Fibroblast of the conjunctiva (primary cell): ENCODE measurements at places on chromosomes 2 and 18.

GRCh38 chr2:20514596-20515269 lies 67.9 kb downstream of the RHOB start:
- peak; percentile 71 for DNase-seq

- no peak for DNase-seq
Measured at GRCh38 chr2:169108099-169108884, 38.9 kb downstream of the DHRS9 start.

DNA sequence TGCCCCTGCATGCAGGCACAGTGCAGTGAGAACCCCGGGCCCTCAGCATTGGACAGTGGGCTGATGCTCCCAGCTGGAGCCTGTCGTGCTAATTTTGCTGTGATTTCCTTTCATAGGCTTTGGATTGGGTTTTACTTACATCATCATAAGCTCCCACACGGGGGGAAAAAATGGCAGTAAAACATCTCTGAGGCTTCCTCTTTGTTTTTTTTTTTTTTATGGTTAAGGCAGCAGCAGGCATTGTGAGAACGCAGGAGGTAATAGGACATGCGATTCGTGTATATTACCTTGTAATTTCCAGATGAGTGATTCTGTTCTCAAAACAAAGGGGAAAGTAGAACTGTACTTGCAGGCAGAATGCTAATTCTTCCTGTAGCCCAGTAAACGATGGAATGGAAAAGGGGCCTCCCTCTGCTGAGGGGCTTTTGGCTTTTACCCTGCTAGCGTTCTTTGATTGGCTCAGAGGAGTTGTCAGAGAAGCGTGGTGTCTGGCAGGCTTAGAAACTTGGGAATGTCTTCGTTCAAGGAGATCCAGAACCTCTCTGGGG lies 89.7 kb downstream of the NPAS2 start:
- no peak for DNase-seq

DNA sequence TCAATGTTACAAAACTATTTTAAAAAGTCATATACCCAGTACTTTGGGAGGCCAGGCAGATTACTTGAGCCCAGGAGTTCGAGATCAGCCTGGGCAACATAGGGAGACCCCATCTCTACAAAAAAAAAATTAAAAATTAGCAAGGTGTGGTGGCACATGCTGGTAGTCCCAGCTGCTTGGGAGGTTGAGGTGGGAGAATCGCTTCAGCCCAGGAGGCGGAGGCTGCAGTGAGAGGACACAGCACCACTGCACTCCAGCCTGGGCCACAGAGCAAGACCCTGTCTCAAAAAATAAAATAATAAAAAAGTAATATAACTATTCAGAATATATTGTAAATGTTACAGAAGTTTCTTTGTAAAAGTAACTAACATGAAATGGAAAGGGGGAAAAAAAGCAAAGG lies 1.9 kb downstream of the PASK start:
- DNase-seq: no peak

- DNase-seq: no peak
Measured at GRCh38 chr2:54575379-54575888, 119.3 kb downstream of the SPTBN1 start.

- DNase-seq: peak; percentile 8
Measured at GRCh38 chr2:218860950-218861381, 1.4 kb downstream of the WNT6 start.

- no peak for DNase-seq
Measured at GRCh38 chr18:61955644-61956043, 62.8 kb upstream of the RNF152 start.

DNA sequence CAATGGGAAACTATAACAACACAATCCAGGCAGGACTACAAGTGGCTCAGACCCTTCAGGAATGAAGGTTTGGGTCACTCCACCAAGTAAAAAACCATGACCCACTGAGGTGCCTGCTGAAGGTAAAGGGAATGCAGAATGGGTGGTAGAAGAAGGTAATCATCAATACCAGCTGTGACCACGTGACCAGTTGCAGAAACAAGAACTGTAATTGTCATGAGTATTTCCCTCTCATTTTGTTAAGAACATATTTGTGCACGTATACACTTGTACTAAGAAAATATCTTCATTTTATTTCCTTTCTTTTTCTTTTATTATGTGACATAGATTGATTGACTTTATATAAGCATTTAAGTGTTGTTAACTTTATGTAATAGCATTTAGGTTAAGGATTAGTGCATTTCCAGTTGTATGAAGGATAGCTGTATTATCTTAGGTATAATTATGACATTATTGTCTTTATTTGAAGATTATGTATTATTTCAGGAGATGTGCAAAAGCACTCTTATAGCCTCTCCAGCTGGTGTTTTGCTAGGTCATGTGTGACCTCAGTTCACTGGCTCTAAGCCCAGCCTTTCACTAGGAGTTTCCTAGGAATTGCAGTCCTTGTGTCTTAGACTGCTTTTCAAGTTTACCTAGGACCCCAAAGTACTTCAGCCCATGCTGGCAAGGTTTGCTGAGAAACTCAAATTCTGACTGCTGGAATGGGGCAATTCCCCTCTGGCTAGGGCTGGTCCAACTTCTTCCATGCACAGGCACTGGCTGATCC lies 125.7 kb upstream of the DPP10 start:
- no peak for DNase-seq

DNA sequence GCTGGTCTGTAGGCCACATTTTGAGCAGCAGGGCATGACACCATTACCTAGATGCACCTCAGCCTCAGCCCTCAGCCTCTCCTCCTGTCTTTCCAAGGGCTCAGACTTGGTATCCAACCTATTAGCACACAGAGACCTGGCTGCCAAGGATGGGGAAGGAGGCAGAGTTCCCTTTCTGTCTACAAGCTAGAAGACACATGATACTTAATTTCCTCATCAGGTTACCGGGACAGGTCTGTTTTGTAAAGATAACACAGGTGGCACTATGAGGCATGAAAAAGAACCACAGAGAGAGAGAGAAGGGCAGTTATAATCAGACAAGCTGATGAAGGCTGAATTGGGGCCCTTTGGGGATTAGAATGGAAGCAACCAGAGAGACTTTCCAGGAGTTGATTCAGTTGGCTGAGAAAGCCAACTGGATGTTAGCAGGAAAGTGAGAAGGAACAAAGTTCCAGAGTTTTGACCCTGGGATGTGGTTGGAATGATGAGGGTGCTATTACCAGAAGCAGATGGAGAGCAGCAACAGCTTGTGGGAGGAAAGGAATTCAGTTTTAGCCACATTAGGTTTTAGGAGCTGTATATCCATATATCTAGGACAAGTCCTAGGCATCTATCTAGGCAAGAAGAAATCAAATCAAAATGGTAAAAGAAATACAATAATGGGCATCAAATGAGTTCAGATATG lies 46.0 kb upstream of the RMND5A start:
- DNase-seq: no peak

GRCh38 chr2:234288974-234289455 lies 207.9 kb downstream of the ARL4C start:
- DNase-seq: no peak

- DNase-seq: no peak
Measured at GRCh38 chr2:172545408-172546075, 10.3 kb upstream of the PDK1 start.

DNA sequence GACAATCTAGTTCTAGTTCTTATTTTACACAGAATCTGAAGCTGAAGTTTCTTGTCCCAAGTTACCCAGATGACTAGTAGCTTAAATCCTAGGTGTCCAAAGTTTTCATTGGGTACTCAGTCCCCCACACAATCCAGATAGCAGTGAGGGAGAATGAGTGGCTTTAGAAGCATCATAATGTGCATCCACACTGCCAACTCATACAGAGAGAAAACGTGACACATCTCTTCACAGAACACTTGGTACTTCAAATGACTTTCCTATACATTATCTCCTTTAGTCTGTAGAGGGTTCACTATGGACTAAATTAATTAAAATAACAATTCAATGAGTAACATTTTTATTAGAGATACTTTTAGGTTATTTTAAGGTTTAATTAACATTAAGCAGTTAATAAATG lies 45.2 kb downstream of the STRADB start:
- no peak for DNase-seq

GRCh38 chr2:239778861-239779558 lies 246.1 kb downstream of the NDUFA10 start:
- DNase-seq: no peak

GRCh38 chr2:37090019-37090477 lies 5.7 kb downstream of the GPATCH11 start:
- no peak for DNase-seq

- peak; percentile 81 for DNase-seq
Measured at GRCh38 chr2:234823877-234824376, 127.9 kb upstream of the SH3BP4 start.

- DNase-seq: no peak
Measured at GRCh38 chr2:208529796-208530195, 123.2 kb downstream of the PTH2R start.

DNA sequence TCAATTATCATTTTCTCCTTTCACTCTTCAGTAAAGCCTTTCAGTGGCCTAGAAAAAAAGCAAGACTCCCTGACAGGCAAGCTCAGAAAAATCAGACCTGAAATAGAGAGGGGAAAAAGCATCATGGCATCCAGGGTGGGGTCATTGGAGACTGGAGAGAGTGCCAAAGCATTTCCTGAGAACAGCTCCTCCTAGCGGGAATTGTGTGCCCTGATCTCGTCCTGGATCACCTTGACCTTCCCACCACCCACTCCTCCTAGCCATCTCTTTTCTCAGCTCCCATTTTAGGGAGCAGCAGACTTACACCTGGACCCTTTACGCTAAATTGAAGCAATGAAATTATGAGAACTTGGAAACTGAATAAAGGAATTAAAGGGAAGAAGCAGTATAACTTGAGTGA lies 176.6 kb downstream of the VWC2L start:
- DNase-seq: no peak

- no peak for DNase-seq
Measured at GRCh38 chr2:16244966-16245320, 304.6 kb downstream of the MYCN start.

- peak; percentile 14 for DNase-seq
Measured at GRCh38 chr18:62450546-62451410, 72.0 kb upstream of the ZCCHC2 start.

DNA sequence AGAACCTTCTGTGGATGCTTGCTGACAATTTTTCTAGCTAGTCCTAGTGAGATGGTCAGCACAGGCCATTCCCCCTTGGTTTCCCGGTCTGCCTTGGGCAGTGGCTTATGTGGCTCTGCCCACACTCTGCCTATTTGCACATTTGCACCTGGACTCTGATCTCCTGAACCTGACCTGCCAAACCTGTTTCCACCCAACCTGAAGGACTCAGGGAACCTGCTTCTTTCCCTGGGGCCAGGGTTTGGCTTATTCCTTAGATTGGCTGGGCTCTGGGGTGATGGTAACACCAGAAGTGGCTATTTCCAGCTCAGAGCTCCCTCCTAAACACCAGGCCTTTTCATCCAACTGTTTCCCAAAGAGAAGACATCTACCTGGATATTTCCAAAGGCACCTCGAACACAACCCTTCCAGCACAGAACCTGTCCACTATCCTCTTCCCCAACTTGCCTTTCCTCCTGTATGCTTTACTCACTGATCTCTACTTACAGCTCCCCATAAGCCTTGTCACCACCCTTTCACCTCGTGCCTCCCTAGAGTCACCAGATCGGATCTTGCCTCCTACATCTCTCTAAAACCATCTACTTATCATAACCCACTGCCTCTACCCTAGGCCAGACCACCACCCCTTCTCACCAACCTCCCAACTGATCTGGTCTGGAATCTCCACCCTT lies 5.8 kb upstream of the MTA3 start:
- DNase-seq: no peak
